Muscle of arm (tissue), 14 donors: ENCODE measurements at places on chromosomes 1 and 21. TPM values are rescaled to one million over a fixed set of nuclear protein-coding genes. Genes with fewer than 3 reads are reported as not detected.

DNA sequence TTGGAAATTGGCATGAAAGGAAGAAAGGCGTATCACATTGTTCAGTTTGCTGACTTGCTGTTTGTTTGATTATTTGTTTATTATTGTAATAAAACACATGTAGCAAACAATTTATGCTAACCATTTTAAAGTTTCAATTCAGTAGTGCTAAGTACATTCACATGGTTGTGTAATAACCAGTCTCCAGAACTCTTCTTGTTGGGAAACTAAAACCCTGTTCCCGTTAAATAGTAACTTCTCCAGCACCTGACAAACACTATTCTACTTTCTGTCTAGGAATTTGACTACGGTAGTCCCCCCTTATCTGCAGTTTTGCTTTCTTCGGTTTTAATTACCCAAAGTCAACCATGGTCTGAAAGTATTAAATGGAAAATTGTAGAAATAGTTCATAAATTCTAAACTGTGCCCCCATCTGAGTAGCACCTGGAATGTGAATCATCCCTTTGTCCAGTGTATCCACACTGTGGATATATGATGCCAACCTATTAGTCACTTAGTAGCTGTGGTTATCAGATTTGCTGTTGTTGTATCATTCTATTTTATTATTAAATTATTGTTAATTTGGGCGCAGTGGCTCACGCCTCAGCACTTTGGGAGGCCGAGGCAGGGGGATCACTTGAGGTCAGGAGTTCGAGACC is 5.5 kb downstream of the MORC3 start:
- no peak for DNase-seq

DNA sequence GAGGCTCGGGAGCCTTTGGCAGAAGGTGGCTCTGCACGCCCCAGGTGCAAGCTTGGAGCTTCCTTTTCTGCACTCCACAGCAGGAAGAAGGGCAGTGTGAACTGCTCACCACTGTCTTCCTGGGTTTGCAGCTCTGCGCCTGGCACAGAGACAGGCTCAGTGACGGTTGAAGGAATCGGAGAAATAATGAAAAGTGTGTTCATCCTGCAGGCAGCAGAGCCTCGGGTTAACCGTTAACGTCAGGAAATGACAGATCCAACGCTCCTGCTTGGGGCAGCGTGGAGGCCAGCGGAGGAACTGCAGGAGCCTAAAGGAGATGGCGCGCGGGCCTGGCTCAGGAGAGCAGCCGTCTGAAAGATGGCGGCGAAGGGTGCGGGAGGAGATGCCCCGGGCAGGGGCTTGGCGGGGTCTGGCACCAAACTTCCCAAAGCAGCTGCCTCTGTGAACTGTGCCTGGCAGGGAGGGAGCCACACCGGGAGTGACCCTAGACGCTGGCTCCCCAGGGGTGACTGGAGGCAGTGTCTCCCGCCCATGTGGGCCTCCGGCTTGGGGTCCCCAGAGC is 10.9 kb upstream of the SAMD11 start:
- DNase-seq: no peak

DNA sequence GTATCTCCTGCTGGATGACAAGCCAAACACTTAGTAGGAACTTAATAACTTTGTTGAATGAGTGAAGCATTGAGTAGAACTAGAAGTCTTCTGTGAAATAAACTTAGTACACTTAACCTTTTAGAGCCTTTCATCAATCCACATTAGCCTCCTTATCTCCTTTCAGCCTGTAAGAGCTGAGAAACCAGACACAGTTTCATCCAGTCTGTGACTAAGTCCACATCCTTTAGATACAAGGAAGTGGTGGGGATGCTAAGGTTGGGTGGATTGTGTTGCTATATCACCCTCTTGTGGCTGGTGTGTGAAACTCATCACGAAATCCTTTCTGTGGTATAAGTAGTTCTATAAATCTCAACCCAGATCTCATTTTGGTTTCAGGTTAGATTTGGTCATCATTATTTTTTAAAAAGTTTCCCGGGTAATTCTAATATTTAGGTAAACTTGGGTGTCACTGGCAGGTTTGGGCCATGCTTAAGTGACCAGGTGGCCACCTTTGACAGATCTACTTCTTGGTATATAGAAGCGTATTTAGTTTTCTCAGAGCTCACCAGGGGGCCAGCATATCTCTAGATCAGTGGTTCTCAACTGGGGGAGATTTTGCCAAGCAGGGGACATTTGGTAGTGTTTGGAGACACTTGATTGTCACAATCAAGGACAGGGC is 27.8 kb upstream of the CD84 start:
- peak; percentile 26 for DNase-seq

GRCh38 chr1:18927082-18927653 is 24.8 kb upstream of the ALDH4A1 start:
- DNase-seq: no peak

The LRRC39 gene
- polyA plus RNA-seq: 168 TPM

GRCh38 chr1:184555665-184556641 is 169.1 kb downstream of the C1orf21 start:
- DNase-seq: no peak

- no peak for DNase-seq
Measured at GRCh38 chr1:193634470-193634869, 448.1 kb upstream of the B3GALT2 start.

DNA sequence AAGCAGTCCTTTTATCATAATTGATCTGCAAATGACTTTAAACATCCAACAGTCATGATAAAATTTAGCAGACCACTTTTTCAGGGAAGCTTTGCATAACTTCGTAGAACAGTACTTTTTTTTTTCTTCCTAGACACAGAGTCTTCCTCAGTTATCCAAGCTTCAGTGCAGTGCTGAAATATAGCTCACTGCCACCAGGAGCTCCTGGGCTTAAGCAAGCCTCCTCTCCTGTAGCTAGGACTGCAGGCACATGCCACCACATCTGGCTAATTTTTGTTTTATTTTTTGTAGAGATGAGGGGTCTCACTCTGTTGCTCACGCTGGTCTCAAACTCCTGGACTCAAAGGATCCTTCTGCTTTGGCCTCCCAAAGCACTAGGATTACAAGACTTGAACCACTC is 3.8 kb downstream of the F13B start:
- no peak for DNase-seq

The MMP23B gene
- polyA plus RNA-seq: 24.7 TPM

DNA sequence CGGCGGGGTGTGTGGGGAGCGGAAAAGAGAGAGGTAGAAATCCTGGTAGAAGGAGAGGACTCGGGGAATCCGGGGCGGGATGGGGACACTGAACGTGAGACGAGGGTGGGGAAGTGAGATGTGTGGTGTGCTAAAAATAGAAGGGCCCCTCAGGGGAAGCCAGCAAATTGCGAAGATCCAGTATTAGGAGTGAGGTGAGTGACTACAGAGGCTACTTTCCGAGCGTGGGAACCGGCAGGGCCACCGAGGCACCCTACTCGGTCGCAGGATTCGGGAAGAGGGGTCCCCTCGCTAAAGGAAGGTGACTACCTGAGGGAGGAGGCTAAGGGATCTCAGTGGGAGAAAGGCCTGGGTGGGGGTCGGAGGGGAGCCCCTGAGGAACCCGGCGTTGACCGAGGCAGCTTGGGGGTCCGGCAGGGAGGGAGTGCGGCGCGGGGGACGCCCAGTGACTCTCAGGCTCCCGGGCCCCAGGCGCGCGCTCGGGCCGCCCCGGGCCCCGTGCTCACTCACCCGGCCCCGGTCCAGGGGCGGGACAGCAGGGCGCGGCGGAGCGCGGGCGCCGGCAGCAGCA is 318 bp downstream of the ALDH4A1 start:
- DNase-seq: no peak

DNA sequence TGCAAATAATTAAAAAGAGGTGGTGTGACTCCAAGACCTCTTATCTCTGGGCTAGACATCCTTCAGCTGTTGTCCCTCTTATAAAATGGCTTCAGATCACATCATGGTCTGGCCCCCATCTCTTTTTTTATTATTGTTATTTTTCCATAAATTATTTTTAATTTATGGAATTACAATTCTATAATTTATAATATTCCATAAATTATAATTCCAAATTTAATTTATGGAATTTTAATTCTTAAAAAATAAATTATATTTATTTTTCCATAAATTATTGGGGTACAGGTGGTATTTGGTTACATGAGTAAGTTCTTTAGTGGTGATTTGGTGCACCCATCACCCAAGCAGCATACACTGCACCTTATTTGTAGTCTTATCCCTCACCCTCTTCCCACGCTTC is 65.9 kb upstream of the GJA5 start:
- no peak for DNase-seq

The TAL1 gene
- 3.2 TPM for polyA plus RNA-seq

- DNase-seq: no peak
Measured at GRCh38 chr1:243390162-243390791, 134.4 kb downstream of the SDCCAG8 start.

DNA sequence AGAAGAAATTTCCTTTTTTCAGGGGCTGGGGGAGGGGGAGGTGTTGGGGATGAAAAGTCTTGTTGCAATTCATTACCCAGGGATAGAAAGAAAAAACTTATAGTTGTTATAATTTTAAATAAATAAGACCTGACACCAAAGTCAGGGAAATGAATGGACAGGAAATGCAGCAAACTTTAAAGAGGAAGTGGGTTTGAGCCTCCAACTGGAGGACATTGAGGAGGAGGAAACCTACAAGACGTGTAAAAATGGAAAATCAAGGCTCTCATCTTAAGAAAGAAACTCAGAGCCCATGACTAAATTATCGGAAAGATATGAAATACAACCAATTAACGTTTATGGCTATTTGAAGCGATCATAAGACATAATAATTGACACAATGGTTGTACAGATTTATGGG is 54.4 kb downstream of the NIBAN1 start:
- DNase-seq: no peak

The CYP4X1 gene
- polyA plus RNA-seq: not detected

- no peak for DNase-seq
Measured at GRCh38 chr1:111628153-111628552, 8.6 kb downstream of the RAP1A start.

The FCN3 gene
- 0.73 TPM for polyA plus RNA-seq

- DNase-seq: no peak
Measured at GRCh38 chr1:85321237-85321964, 45.0 kb upstream of the BCL10 start.

The S100A8 gene
- 8.2 TPM for polyA plus RNA-seq

- DNase-seq: no peak
Measured at GRCh38 chr1:203475012-203475981, at the start of gene PRELP. TSS of gene PRELP (plus strand) at chr1:203475806. CDS start at chr1:203483185, 7,379 bp downstream.

DNA sequence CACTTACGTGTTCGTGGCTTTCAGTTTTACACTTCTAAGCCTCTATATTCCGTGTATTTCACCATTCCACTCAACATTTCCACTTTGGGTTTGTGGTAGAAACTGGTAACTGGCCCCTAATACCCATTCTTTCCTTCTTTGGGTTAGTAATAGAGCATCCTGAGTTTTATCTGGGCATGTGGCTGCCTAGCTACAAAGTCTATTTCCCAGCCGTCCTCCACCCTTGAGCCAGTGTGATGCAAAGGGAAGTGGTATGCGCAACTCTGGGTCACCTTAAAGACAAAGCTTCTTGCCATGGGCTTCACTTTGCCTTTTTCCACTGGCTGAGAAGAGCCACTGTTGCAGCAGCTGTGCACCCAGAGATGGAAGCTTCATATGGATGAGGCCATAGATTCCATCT is 73.9 kb downstream of the LAMC2 start:
- no peak for DNase-seq

The KCND3 gene
- polyA plus RNA-seq: 2.4 TPM

DNA sequence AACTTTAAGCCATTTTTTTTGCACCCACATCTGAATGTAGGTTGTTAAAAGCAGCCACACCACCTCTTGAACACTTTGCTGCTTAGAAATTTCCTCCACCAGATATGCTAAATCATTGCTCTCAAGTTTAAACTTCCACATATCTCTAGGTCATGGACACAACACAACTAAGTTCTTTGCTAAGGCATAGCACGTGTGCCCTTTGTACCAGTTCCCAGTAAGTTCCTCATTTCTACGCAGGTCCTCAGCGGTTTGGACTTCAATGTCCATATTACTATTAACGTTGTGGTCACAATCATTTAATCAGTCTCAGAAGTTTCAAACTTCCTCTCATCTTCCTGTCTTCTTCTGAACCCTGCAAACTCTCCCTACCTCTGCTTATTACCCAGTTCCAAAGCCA is 661.6 kb upstream of the PKN2 start:
- no peak for DNase-seq

GRCh38 chr1:49163031-49163430 is 386.3 kb upstream of the BEND5 start:
- no peak for DNase-seq

The SYPL2 gene
- 315 TPM for polyA plus RNA-seq

DNA sequence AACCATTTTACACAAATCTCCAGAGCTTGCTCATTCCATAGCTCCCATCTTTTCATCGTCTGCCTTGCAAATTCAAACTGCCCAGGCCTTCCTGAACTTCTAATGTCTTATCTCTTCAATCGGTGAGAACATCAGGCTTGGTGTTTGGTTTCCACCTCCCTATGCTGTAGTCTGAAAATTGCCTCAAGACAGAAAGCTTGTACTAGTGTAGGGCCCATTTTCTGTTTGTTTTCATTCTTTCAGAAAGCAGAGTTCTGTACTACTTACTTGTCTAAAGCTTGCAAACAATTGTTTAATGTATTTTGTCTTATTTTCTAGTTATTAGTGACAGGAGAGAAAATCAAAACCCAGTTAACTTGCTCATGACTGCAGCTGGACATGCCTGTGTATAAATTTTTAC is 16.8 kb downstream of the HOOK1 start:
- DNase-seq: no peak

DNA sequence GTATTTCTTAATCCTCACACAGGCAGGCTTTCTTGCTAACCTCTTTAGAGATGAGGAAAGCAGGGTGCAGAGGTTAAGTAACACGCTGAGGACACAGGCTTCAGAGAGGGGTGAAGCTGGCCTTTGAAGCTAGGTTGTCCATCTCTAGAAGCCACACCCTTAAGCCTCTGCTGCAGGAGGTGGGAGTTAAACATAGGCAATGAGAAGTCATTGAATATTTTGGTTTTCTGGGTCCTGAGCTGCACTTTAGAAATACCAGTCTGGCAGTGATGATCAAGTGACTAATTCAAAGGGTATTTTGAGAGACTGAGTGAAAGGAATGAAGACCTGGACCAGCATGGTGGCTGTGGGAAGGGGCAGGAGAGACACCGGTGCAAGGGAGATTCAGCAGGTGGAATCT is 9.9 kb downstream of the KCNJ15 start:
- no peak for DNase-seq

DNA sequence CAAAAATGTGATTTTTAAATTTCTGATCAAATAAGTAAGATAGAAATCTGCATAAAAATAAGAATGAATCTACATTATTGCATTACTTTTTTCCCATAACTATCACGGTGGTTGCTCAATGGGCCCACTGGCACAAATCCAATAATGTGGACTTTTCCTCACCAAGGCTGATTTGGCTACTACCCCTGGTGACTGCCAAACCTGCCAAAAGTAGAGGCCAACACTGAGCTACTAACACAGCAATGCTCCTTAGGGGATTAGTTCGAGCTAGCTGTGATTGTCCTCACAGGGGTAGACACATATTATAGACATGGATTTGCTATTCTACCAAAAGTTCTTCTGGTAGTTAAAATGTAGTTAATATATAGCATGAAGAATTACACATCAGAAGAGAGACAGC is 107.7 kb upstream of the ZNHIT6 start:
- DNase-seq: no peak

DNA sequence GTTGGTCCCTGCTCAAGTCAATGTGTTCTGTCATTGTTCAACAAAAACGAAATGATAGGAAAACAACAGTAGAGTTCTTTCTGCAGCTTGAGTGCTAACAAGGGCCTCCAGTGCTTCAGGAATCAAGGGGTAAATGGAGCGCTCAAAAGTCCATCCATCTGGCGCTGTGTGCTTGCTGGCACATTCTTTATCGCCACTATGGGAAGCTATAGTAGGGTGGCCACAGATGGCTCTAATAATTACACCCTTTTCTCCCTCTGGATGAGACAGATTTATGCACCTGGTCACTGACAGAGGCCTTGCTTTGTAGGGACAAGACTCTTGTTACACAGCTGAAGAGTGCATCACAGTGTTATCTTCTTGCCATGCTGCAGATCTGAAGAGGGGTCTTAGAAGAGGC is 136.0 kb downstream of the GDAP2 start:
- no peak for DNase-seq
